ENCODE measurements at places on chromosomes 6 and 20.
A peak's percentile ranks its signal among the peaks of the same experiment; 100 is the strongest.

- peak; percentile 24 for DNase-seq
These were observed at the start of gene LHFPL5 for GRCh38 chr6:35804996-35805736. TSS of gene LHFPL5 (plus strand) at chr6:35805352. CDS start at chr6:35805671, 319 bp downstream.

DNA sequence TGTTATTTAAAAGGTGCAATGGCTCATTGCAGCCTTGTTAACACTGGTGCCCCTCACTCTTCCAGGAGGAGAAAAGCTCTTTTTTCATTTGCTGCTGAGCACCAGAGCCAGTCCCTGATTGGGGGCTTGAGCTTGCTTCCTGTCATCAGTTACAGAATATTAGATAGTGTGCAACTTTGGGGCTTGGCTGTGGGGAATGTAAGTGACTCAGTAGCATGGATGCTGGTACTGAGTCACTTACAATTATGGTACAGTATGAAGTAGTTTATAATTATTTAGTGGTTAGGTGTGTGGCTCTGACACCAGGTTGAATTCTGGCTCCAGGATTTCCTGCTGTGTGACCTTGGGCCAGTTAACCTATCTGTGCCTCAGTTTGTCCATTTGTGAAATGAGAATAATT, 37.6 kb downstream of the ANKS1A start:
- DNase-seq: no peak

DNA sequence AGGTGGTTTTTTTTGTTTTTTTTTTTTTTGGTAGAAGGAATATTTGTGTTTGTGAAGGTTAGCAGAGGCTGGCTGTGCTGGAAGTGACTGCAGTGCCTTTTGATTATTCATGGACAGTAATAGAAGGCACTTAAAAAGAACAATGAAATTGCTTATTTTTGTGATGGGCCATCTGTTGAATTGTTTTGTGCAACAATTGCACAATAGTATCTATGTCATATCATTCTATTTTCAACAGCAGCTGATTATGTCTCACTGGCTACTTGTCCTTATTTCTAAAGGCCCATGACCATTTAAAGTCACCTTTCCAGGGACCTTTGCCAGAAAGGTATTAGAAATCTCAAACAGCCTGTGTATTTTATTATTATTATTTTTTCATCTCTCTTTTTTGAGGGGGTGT, 70.6 kb downstream of the AFG1L start:
- DNase-seq: no peak

- DNase-seq: peak; percentile 69
These were observed at the start of gene GABBR1 for GRCh38 chr6:29632789-29633533. TSS of gene GABBR1 (minus strand) at chr6:29633183. CDS start at chr6:29632385, 798 bp downstream.

GRCh38 chr20:61935926-61936700, 129.6 kb downstream of the TAF4 start:
- DNase-seq: no peak

GRCh38 chr6:164628302-164628931, 681.0 kb downstream of the C6orf118 start:
- DNase-seq: no peak

DNA sequence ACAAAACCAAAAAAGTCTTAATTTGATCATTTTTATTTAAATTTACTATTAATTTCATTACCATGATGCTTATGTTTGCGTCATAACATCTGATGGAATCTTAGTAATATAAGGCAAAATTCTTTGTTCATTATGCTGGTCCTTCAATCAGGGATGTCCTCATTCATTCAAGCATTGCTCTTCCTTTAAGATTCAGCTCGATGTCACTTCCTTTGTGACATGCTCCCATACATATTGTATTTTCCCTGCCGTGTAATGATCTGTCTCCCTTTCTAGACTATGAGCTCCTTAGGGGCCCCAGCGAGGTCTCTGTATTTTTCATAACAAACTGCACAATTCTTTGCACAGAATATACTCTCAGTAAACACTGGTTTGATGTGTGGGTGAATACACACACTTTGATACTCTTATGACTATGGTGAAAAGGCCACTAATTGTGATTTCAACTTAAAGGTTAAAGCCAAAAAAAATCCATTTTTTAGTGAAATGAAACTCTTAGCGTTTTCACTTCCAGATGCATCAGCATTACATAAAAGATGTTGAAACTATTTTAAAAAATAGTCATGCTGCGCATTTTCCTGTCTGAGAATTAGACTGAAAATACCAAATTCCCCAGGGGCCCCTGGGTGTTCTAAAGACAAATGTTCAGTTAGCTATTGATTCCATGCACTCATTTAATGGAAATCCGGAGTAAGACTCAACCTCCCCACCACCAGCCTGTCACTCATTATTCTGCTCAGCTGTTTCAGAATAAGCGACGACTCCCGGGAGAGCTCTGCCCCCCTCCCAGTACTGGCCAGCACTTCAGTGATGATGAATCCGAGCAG, 169.7 kb downstream of the ATXN1 start:
- no peak for DNase-seq

DNA sequence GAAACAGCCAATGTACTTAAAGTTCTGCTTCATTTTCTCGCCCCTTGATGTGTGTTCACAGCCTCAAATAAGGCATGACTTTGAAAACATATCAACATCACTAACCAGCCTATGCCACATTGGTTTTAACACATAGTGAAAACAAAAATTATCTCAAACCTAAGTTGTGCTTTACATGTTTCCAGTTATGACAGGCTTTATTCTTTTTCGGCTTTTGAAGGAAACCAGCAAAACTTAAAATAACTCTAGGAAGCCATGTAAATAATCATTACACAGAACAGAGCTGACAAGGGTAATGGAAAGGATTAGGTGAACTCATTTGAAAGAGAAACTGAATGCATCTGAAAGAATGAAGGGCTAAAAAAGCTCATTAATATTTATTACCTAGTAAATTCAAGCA, 42.1 kb downstream of the BMP5 start:
- no peak for DNase-seq

- DNase-seq: no peak
These were observed 107.3 kb downstream of the FOXO3 start for GRCh38 chr6:108667993-108668392.

- DNase-seq: no peak
These were observed 111.4 kb upstream of the CLDN20 start for GRCh38 chr6:155152211-155153076.

DNA sequence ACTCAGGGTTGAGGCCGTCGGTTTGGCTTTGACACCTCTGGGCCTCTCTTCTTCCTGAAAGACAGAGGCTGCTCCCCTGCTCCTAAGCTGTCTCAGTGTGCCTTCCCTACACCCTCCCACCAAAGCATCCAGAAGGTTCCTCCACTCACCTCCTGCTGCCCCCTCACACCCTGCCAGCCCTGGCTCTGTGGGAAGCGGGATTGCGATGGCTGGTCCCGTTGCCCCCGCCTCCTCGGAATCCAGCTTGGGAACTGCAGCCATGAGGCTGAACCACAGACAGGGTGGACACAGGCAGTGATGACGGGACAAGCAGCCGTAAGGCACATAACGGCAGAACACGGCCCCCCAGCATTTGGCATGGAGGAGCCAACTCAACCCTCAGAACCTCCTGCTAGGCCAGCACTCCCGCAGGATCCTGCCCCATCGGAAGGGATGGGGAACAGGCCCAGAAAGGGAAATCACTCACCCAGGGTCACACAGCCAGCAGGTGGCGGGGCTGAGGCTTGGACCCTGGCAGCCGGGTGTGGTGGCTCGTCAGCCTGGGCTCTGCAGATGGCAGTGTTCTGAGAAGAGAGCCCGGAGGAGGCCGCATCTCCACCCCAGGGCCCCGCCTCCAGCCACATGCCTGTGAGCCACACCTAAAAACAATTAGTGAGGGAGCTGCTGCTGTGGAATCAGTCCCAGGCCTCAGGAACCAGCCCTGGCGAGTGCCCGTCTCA, 139.6 kb downstream of the PHACTR3 start:
- DNase-seq: no peak

DNA sequence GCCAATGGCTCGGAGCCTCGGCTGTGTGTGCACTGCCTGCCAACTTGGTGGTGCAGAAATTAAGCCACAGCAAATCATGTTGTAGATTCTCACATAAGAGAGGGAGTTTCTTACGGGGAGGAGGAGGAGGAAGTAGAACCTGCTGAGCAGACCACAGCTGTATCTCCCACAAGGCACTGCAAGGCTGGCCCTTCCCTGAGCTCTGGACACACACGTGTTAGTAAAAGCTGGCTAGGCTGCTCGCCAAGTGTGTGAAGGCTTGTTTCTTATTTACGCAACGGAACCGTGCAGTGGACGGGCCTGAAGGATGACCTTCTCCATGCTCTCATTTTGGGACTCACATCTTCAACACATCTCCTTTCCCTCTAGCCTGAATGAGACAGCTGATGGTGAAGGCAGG, 15.7 kb upstream of the QKI start:
- no peak for DNase-seq

DNA sequence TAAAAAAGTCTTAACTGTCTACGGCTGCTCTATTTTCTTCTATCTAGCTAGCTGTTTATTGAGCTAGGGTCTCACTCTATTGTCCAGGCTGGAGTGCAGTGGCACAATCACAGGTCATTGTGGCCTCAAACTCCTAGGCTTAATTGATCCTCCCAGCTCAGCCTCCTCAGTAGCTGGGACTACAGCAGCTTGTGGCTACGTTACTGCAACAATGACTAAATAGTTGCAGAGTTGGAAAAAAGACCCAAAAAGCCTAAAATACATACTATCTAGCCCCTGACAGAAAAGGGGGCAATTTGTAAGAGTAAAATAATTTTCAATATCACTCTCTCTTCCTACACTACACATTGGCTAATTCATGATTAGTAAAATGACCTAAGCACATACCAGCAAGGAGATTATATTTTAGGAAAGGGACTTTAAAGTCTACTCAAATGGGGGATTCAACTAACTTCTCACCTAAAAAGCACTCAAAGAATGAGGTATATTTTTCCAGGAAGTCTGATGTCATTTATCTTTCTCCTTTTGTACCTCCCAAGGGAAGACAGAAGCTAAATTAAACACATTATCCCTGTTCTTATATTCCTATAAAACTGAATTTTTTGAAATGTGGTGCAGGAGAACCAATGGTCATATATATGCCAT, 82.8 kb downstream of the ZMYND8 start:
- DNase-seq: no peak

- DNase-seq: no peak
These were observed 135.7 kb downstream of the ALDH8A1 start for GRCh38 chr6:134814076-134814695.

DNA sequence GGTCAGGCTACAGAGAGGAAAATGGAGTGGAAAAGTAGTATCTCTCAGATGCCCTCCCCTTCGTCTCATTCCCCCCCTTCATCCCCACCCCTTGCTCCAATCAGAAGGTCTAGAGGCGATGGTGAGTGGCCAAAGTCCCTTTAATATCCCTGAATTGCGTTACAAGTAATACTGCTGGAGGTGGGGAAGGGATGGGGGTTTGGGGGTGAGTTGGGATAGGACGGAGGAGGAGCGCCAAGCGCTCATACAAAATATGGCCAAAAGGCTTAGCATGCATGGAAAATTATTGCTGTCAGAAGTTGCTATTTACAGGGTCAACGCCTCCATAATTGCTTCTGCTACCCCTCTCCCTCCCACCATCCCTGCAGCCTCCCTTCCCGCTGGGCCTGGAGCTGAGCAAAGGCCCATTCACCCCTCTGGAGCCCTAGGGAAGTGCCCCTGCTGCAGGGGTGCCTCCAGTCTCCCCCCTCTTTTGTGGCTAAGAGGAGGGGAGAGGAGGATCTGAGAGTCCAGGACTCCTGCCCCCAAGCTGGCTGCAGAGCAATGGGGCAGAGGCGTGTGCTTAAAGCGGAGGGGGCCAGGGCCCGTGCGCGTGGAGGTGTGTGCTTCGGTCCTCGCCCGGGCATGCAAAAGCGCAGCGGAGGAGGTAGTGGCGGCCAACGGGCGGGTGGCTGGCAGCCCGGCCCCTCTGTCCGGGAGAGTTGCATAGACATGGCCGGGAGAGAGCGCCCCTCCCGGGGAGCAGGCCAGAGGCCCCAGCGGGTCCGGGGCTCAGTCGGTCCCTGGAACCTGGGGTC, 8.7 kb upstream of the SRXN1 start:
- DNase-seq: no peak

GRCh38 chr20:23018432-23018831, 16.7 kb upstream of the SSTR4 start:
- DNase-seq: no peak

DNA sequence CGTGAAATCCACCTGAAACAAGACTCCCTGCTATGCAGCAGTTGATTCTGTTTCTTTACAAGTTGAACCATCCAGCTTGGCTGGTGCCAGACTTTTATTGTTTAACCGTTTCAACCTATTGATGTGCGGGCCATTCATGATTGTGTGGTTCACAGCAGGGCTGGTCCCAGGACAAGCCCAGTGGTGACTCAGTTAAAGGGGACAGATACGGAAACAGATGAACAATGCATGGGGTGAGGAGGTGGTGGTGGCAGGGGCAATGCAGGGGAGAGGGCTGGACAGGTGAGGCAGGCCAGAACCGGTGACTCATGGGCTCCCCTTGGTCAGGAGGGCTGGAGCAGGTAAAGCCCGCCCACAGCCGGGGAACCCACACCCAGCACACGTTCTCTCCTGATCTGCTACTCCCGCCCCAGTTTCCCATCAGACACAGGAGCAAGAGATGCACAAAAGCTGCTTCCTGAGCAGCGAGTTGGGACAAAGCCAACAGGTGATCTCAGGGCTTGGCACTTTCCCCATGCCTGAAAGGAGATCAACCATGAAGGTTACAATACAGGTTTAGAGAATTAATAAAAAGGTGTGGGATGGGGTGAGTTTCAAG, 232.2 kb downstream of the LY86 start:
- no peak for DNase-seq

DNA sequence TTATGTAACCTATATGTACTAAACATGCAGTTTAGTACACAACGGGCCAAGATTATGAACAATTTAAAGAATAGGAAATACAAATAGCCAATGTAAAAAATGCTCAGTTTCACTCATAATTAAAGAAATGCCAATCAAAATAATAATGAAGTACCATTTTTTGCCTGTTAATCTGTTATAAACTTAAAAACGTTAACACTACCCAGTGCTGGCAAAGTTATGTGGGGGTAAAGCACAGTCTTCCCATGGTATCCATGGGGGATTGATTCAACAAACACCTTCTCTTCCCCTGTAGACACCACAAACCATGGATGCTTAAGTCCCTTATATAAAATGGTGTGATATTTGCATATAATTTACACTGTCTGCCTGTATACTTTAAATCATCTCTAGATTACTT, 205.3 kb upstream of the SIM1 start:
- no peak for DNase-seq

DNA sequence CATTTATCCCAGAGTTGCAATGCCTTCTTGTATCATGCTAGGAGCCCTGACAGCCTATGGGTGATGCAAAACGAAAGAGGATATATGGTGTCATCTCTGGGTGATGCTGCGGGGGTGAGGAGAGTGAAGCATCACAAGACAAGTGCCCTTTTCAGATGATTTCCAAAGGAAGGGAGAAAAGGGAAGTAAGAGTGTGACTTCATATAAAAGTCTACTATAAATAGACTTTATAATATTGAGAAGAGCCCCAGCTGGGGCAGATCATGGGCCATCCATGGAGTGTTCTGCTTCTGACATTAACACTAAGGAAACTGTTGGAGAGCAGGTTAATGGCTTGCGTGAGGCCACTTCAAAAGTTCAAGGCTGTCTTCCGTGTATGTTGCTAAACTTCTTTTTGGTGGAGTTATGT, 4.4 kb downstream of the CD83 start:
- no peak for DNase-seq

DNA sequence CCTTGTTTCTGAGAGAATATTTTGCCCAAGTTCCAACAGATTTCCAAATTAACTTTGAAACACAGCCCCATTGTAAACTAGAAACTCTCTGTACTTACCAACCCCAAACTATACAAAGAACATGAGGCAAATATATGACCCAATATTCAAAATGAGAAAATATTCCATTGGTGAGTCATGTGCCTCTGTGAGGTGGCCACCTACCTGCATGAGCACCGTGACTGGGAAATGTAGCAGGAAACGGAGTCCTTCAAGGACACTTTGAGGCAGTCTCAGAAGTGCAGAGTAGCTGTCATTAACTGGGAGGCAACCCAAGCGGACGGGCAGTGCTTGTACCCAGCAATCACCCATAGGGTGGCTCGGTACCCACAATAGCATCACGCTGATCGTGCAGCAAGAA, 335.5 kb upstream of the NOX3 start:
- no peak for DNase-seq

Data from CD4-positive, alpha-beta T cell treated with Interleukin-2 at 100 ng/mL for 4 hours (primary cell).